Thoracic aorta endothelial cell (primary cell): ENCODE measurements at places on chromosomes 1 and 21. TPM values are rescaled to one million over a fixed set of nuclear protein-coding genes. Genes with fewer than 3 reads are reported as not detected.

Gene GIPC2
- total RNA-seq: 19.3 and 30.9 TPM in 2 replicates

Gene PTAFR
- under 0.01 and 0.14 TPM in 2 replicates for total RNA-seq

Gene FAM177B
- not detected in 2 replicates for total RNA-seq

Gene TBX15
- under 0.01 and 0.07 TPM in 2 replicates for total RNA-seq

Gene KIFAP3
- 22.0 and 23.9 TPM in 2 replicates for total RNA-seq

Gene NUDT17
- 2.3 and 2.6 TPM in 2 replicates for total RNA-seq
